Choroid plexus epithelial cell (primary cell): ENCODE measurements at places on chromosomes 12 and 14.

- DNase-seq, result no peak
Measured at GRCh38 chr14:50932156-50932555, 12.1 kb downstream of the PYGL start.

DNA sequence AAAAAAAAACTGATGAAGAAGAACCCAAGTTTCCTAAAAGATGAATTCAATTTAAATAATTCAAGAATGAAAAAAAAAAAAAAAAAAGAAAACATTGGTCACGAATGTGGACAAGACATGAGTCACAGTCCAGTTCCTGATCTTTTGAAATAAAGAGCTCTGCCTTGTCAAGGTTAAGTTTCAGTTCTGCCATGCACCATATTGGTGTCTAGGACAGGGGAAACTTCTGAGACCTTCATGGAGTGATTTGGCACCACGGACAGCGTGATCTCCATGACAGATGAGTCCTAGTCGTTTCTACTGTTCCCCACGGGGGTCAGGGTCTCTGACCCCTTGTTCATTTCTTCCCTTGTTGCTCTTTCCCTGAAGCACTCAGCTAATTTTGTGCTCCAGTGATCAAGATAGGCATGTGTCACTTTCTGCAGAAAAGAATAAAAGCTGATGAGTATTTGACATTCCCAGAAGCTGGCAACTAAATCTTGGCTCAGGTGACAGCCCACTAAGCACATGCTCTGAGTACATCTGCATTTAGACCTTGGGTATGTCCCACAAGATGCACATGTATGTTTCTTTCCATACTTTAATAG lies 1159.7 kb downstream of the BCL11B start:
- DNase-seq, result no peak

DNA sequence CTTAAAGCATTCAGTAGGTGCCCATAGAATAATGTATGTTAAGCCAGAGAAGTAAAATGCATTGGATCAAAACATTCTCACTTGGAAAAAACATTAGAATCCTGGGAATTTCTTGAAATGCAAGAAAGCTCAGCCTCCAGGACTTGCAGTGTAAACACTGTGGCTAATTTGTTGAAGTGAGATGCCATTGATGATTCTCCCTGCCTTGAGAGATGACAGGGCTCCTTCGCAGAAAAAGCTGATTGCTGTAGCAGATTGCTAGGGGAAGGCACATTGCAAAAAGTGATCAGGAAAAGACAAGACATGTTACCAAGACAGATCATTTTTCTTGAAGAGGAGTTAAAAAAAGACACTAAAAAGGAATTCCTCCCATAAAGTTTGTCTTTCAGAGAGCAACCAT lies 204.2 kb upstream of the HMGA2 start:
- DNase-seq, result no peak

DNA sequence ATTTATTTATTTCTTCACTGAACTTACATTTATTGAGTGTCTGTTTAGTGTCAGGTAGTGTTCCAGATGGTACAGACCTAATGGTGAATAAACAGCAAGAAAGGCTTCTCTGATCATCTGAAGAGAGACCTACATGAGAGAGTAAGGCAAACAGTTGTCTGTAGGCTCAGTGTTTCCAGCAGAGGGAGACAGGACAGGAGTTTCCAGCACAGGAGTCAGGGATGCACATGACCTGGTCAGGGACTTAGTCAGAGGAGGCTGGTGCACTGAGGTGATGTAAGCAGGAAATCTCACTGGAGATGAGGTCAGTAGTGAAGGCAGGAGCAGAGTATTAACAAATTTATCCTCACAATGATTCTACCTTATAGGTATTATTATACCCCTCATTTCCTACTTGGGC lies 233.2 kb downstream of the MDGA2 start:
- DNase-seq, result peak; percentile 80

DNA sequence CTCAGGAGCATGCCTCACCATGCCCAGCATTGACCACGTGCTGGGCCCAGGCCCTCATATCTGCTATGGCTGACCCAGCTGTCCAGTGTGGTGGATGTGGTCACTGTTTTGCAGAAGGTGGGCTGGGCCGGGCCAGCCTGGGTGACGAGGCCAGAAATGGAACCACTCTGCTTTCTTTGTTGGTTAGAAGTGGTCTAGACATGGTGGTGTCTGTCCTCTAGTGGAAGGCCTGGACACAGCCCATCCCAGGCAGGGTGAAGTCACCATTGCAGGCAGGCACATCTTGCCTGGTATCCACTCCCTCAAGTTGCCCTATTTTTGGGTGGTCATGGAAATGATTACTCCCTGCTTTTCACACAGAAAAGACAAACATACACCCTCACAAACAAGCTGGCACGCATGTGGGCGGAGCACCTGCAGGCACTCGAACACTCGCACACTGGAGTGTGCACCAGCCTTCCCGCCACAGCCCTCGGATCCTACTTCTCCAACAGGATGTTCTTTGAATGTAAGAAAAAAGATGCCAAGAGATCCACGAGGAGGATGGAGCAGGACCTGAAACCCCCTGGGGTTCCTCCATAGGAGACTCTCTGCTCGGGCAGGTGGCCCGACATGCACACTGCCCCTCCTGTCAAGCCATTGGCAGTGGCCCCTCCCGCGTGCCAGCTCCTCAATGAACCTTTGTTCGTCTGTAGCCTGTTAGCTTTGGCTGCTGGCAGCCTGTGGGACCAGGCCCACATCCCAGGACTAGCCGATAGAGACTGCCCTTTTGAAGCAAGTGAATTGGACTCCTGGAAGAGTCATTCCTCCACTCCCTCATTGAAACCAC lies 38.4 kb downstream of the MLXIP start:
- no peak for DNase-seq
